ENCODE measurements at places on chromosomes 11 and 22.

DNA sequence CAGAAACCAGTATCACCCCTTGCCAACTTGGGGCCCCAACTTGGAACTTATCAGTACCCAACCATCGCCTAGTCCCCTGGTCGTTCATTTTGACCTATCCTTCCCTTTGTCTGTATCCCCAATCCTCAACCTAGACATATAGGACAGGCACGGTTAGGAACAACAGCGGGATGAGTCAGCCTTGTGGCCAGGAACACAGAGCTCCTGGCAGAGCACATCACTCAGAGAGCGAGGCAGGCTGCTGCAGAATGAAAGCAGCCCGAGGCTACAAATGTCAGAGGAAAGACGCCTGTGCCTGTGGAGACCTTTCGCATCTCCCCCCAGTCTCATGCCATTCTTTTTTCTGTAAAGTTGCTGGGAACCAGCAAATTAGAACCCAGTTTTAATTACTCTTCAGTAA is 14.6 kb downstream of the DKK3 start:
- DNase-seq: no peak

DNA sequence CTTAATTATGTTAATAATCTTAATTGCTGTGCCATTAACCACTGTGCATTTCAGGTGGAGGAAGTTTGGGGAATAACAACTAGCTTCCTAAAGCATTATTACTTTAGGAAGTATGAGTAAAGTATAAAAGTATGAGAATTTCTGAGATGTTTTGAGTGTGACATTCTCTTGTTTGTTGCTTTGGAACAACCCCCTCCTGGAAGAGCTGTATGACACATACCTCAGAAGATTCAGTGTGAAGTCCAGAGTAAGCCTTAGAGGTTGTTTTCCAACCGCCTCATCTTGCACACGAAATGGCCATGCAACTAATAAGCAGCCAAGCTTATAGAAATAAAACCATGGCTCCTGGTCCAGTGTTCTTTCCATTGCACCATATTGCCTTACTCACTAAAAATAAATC is 21.7 kb downstream of the CCDC81 start:
- DNase-seq: no peak

GRCh38 chr11:73404048-73404447 is 27.8 kb downstream of the RELT start:
- DNase-seq: peak; percentile 4

DNA sequence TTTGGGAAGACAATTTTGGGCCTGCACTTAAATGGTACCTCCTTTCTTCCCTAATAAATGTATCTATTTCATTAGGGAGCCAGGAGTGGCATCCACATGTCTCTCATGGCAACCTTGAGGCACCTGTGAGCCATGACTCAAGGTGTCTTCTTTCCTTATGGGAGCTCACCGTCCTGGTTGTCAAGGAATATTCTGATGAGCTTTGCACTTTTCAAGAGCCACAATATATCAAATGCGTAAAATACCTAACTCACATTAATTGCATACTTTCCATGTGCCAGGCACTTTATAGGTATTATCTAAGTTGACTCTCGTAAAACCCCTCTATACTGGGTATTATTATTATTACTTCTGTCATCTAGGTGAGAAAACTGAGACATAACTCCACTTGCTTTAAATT is 32.5 kb downstream of the MUC15 start:
- no peak for DNase-seq

DNA sequence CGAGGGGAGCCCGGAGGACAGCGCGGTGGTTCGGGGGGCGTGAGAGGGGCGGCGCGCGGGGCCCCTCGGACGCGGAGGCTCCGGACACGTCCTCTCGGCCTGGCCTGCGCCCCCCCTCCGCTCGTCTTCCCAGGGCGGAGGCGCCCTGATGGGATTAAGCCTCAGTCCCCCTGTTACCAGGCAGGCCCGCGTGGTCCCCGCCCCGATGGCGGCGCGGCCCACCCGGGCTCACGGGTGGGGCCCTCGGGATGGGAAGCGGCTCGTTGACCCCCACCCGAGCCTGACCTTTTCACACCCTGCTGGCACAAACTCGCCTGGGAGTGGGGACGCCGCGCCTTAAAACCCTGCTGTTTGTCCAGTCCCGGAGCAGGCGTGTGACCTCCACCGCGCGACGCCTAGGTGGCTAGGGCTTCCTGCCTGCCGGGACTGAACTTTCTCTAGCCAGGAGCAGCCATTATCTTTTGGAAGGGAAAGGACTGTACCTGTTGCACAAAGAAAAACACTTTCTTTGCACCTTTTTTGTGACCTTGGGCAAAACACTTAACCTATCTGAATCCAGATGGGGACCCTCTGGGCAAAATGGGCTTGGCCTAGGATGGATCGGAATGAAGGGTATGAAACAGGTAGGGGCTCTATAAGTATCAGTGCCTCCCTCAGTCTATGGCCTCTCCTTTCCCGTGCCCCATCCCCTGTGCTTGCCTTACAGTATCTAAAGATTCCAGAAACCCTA is 1.0 kb downstream of the KIAA1671 start:
- no peak for DNase-seq

GRCh38 chr22:44385781-44386180 is 73.0 kb upstream of the SHISAL1 start:
- DNase-seq: no peak

- no peak for DNase-seq
Observed at GRCh38 chr11:5546457-5546856, 1.9 kb downstream of the OR52H1 start.

- no peak for DNase-seq
Observed at GRCh38 chr11:24688981-24689380, 192.1 kb downstream of the LUZP2 start.

DNA sequence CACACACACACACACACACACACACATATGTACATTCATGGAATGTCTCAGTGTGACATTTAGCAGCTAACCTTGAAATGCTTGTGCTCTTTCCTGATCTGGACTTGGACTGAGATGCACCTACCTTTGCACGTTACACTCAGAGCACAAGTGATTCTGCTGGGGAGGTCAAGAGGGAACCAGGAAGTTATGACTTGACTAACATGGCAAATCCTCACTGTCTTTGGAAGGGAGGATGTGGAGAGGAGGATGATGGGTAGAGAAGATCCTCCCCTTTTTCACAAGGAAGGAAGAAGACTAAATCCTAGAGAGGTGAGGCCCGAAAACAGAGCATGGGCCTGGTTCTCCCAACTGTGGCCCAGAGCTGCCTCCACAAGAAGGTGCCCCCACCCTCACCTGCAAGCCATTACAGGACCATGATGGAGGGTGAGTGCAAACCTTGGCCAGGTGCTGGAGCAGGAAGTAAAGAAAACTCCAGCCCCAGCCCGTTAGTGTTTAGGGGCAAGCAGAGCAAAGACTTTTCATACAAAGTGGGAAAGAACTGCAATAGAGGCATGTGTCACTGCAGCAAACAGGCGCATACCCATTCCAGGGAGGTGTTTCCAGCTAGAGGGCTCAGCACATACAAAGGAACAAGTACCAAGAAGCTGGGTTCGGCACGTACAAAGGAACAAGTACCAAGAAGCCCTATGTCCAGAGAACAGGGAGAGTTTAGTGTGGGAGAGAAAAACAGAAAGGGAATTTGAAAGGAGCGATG is 26.4 kb downstream of the SCN4B start:
- DNase-seq: no peak

DNA sequence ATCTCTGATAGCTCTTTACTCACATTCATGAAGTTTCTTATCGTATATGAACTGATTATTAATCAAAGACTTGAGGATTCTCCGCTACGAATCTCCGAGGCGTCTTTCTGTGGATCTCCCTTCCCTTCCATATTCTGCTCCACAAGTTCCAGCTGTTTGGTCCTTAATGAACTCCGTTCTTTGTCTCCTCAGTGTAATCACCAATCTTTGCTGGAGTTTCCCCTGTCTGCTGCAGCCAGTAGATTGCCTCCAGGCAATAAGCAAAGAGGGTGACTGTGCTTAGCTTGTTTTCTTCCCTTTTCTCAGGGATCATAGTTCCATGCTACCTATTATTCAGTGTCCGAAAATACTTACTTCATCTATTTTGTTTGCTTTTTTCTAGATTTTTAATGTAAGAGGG is 169.6 kb upstream of the FOLH1 start:
- no peak for DNase-seq

- DNase-seq: no peak
Observed at GRCh38 chr22:47308886-47309285, 546.4 kb downstream of the TBC1D22A start.

- no peak for DNase-seq
Observed at GRCh38 chr11:129787532-129788155, 28.0 kb upstream of the TMEM45B start.

DNA sequence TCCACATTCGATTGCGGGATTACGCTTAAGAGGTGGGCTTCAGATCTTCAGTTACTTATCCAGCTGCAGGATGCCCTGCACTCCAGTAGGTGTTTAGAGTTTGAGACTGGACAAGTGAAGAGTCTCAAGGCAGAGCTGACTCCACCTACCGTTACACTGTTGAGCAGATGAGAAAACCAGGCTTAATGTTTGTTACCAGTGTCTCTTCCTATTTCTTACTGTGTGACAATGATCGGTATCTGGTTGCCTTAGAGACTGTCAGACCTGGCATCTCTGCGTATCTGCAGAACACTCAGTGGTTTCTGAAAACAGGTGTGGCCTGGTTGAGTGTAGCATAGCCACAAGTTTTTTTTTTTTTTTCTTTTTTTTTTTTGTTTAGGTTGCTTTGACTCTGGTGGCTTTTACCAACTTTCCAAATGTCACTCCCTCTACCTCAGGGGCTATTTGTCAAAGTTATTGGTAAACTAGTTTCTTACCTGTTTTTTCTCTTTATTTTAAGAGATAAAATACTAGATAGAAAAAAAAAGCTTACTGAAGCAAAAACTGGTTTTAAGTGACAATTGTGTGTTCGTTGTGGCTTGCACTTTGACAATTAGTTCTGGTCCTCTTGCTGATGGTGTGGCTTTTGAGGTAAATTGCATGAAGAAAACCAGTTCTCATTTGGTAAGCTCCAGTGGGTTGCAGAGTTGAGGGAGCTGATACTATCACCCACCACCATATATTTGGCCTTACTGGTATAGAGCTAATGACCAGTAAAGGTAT is 284.8 kb downstream of the ETS1 start:
- DNase-seq: no peak

DNA sequence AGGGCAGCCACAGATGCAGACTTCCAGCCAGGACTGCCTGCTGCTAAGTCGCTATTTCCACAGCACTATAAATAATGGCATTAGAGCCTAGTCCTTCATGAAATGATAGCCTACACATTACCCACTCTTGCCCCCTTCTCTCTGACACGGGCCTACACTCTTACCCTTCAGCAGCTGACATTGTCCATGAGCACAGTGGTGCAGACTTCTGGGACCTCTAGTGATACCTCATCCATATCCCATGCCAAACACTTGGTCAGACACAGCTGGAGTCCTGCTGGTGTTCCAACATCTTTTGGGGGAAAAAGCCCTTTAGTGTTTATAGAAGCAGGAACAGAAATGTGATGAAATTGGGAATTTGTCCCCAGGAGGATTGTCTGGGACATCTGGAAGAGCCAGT is 43.4 kb upstream of the RAB1B start:
- DNase-seq: no peak

Data from NCI-H345 (cell line).